ENCODE measurements at places on chromosomes 3 and 15. TPM values are rescaled to one million over a fixed set of nuclear protein-coding genes. Genes with fewer than 3 reads are reported as not detected.

The CLASP2 gene
- polyA plus RNA-seq, result 11.8 TPM

The EXD1 gene
- polyA plus RNA-seq, result not detected

The KLHL6 gene
- 31.3 TPM for polyA plus RNA-seq

The STARD9 gene
- polyA plus RNA-seq, result 0.60 TPM

The EIF4E3 gene
- polyA plus RNA-seq, result 1.7 TPM

The PTX3 gene
- not detected for polyA plus RNA-seq

All from IgD-negative memory B cell (primary cell).